ENCODE measurements at places on chromosomes 11 and 22.

DNA sequence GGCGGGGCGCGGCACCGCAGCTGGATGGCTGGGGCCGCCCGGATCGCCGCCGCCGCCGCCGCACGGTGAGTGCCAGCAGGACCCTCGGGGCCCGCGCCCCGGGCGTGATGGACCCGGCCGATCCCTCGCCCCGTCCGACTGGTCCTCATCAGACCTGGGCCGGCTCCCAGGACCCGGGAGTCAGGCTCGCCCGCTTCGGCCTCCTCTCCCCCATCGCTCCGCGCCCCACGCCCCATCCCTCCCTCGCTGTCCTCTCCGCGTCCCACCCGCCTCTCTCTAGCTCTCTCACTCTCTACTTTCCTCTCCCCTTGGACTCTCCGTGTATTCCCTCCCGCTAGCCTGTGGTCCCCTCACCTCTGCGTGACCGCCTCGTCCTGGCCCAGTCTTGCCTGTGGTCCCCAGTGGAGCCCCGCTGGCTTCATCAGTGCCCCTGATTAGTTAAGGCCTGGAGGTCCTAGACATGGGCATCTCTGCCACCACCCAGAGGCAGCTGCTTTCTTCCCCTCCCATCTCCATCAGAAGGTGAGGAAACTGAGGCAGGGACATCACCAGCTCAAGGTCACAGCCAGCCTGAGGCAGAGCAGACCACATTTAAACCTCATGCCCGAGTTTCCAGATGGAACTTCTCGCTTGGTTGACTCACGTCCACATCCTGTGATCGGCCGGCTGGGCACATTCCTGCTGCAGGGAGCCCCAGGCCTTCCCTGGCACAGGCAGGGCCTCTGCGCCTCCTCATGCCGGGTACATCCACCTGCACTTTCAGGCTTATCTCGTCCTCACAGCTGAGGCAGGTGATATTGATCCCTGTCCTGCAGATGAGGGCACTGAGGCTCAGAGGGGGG is 429 bp downstream of the SLC39A13 start:
- no peak for DNase-seq

DNA sequence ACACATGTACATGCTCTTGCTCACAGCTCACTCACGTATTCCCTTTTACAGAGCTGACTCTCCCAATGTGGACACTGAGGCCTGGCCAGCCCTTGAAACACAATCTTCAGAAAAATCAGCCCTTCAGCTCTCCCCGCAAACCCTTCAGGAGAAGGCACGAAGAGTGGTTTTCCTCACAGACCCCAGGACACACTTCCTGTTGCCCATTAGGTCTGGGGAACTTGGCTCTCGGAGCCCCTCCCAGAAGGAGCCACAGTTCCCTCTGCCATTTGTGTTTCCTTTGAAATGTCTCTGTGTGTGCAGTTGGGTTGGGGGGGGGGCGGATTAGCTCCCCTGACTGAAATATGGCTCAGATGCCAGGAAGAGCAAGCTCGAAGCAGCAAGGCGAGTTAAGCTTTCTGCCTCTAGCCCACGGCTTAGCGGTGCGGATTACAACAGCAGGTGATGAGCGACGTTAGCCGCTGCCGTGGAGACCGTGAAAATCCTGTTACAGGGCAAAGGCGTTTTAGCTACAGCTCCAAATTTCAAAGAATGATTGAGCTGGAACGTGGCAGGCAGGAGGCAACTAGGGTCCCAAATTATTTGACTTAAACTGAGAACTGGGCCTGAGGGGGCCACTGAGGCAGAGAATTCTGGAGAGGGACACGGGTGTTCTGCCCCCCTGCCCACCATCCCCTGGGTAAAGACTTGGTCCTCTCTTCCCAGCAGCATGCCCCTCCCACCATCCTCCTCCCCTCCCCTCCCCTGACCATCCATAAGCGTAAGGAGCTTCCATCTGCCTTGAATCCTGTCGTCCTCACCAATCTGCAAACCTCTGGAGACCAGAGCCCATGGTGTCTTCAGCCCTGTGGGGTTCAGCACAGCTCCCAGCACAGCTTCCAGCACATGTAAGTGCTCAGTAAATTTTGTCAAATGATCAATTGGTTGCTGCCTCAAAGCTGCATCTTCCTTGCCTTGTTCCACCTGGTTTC is 598.6 kb downstream of the BUD13 start:
- no peak for DNase-seq

DNA sequence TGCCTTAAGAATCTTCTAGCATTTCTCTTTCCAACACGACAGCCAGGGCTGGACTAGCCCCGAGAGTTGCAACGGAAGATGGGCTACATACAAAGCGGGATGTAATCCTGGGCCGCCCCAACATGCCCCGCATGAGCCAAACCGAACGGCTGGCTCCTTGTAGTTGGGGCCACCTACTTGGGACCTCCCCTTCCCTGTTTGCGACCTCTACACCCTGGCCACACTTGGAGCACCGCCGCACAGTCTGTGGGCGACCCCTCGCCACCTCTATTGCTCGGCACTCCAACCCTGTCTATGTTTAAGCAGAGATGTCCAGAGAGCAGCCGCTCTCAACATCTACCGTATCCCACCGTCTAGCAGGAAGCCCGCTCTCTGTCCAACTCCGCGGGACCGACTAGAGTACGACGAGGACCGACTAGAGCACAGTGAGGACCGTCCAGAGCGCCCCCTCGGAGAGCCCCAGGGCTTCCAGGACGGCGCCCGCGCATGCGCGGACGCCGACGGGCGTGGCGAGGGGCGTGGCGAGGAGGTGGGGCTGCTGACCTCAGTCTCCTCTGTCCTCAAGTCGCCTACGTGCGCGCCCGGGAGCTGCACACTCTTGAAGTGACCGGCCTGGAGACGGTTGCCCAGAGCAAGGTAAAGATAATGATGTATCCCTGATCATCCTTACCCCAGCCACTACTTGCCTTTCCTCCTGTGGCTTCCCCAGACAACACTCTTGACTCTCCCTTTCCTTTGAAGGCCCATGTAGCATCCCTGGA is 32.3 kb downstream of the NEAT1 start:
- DNase-seq = peak; percentile 77

DNA sequence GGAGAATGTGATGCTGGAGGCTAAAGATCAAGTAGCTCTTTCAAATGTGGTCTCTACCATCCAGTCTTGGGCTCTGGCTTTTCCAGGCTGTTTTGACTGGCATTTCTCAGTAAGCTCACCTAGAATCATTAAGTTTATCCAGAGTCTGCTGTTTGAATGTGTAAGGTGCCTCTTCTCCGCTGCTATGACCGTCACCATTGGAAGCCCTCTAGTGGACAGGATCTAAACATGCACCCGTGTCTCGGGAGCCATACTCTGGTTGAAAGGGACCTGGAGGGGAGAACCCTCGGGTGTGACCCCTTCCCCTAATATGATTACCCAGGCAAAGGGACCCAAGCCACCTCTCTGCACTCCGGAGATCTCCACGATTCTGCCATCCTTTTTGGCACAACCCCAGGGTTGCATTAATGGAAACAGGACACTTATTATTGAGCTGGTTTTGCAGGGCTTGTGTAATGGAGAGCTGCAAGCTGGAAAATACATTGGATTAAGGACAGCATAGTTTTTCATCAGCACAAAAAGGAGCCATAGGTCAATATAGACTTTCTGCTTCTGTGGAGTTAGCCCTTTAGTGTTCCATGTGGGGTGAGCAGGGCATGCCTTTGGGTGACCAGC is 191.0 kb upstream of the LARGE1 start:
- no peak for DNase-seq

GRCh38 chr22:20256027-20256426 is 12.1 kb downstream of the RTN4R start:
- no peak for DNase-seq

DNA sequence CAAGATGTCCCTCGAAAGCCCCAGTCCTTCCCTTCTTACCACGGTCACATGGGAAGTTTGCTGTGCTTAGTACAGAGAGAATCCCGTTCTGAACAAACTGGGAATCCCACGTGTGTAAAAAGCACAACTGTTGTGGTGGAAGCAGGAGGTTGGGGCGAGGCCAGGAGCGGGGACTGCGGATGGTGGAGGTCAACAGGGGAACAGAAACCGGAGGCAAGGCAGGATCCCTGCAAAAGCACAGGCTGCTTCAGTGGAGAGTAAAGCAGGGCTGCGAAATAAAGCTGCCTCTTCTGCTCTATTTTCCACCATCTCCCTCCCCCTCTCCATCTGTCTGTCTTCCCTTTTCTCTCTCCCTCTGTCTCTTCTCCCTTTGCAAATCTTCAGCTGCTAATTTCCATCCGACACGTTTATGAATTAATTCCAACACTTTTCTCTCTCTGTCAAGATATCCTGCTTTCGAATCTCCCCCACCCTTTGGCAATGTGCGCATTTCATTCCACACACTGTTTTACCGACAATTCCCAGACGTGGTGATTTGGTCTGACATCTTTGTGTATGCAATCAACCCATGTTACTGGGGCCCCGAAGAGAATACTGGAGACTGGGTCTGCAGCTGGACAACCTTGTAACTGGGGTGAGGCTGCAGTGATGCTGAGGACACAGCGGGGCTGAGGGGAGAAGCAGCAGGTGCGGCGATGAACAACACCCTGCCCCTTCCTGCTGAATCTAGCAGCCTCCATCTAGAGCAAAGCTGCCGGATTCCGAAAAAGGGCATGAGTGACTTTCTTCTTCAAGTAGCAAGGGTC is 571.8 kb downstream of the OPCML start:
- DNase-seq = no peak

DNA sequence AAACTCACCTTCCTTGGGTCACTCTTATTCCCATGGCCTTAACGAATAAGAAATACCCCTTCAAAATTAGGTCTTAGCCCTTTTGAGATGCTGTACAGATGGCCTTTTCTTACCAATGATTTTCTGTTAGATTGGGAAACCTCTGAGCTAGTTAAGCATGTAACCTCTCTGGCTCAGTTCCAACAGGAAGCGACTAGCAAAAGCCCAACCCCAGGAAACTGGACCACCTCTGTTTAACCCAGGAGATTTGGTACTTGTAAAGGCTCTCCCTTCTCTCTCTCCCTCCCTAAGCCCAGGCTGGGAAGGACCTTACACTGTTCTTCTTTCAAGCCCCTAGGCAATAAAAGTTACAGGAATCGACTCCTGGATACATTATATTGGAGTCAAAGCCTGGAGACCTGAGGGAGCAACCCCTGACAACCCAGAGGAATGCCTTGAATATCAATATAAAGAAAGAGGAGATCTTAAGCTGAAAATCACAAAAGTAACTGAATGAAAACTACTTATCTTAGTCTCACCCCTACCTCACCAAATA is 11.7 kb downstream of the APIP start:
- no peak for DNase-seq

GRCh38 chr22:31286360-31287255 is 5.7 kb downstream of the PIK3IP1 start:
- peak; percentile 55 for DNase-seq

DNA sequence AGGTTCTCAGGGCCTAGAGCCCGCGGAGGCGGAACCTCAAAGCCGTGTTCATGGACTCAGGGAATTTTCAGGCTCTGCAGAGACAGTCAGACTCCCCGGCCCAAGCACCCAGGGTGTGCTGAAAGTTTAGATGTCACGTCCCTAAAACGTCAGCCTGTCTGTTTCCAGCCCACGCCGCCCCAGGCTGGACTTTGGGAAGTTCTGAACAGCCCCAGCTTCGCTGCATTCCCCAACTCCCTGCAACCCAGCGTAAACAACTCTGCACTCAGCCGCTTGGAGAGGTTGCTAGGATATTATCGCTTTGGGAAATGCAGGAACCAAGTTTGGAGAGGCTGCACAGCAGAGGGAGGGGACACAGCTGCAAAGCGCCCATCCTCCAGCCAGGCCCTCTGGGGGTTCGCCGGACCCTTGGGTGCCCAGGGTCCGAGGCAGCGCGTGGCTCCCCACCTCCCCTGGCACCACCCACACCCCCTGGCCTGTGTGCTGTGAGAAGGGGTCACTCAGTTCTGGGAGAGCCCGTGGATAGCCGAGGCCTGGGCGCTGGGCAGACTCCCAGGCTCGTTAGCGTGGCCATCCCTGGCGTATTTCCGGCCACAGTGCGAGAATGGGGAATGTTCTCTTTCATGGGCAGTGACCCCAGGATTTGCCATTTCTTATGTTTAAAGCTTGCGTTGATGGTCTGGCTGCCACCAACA is 120.5 kb upstream of the FGF3 start:
- DNase-seq = peak; percentile 4

- DNase-seq = no peak
Measured at GRCh38 chr11:20369826-20370225, 6.3 kb downstream of the HTATIP2 start.

GRCh38 chr11:113448316-113448677 is 26.9 kb downstream of the DRD2 start:
- DNase-seq = no peak

DNA sequence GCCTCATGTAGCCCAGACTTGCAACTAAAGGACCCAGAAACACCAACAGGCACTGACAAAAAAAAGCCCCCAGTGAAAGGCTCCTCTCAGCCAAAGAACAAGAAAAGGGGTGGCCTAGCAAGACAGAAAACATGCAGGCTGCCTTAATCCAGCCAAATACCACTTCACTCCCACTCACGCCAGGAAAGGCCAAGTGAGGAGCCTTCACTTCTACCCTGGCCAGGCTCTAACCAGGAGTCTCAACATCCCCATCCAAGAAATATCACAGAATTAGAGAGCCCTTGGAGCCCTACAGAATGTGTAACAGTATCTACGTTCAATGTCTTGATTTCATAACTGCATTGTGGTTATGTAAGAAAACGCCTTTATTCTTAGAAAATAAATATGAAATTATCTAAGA is 149.0 kb downstream of the APOL5 start:
- DNase-seq = no peak

- DNase-seq = no peak
Measured at GRCh38 chr11:7898666-7899283, 32.3 kb downstream of the OR10A6 start.

DNA sequence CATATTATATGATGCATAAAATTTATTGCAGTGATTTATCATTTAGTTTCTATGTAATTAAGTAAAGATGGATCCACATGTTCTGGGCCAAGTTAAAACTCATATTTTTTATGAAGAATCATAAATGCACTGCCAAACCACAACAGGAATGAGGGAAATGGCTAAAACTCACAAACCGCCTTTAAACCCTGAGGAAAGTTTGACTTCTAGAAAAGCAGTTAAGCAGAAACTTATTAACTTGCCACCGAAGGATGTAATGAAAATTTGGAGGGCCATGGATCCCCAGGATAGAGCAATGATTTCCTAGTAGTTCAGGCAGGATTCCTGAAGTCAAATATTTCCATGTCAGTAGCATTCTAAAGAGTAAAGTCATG is 218.3 kb upstream of the CTSC start:
- DNase-seq = no peak
